Left lung (tissue), 14 donors: ENCODE measurements at places on chromosomes 7 and 10.

DNA sequence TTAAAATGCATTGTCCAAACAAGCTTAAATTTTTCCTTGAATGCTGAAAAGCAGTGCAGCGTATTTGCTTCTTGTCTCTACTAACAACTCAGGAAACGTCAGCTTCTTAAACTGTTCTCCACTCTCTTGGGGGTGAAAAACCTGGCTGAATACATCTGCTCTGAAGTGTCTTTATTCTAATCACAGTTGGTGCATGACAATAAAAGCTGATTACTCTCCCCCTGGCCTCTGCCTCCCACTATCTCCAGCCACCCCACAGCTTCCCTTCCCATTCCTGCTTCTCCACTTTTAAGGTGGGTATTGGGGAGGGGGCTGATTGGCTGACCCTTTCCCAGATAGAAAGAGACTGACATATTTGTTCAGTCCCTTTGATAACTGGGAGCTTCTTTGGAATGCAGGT, 456.0 kb downstream of the SORCS1 start:
- H3K27me3 ChIP-seq = peaks cover 6% of the 10 kb centered on the region
- DNase-seq = no peak
- no peak overlapping the region for H3K27ac ChIP-seq
- no peaks in the 10 kb centered on the region for H3K4me1 ChIP-seq

DNA sequence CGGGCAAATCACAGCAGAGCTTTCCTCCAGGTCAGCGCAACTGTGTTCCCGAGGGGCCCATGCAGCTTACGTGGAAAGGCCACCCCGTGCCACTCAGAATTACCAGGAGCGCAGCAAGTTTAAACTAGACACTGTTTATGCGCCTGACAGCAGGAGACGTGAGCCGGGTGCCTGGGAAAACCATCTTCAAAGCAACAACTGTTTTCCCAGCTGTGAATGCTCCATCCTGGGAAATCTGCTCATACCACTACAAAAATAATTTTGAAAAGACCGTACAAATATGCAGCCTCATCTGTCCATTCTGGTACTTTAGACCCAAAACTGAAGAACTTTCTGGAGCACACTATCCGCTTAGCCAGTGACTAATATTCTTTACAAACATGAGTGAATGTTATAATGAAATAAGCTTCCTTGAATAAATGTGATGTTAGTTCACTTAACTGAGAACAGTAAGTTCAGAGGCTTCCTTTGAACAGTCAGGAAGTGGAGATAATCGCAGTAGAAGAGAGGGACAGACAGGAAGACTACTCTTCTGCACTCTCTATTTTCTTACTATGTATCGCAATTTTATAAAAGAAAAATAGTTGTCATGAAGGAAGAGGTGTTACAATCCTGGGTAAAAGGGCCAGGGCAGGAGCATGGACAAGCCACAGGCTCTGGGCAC, 16.7 kb downstream of the GPER1 start:
- no peaks in the 10 kb centered on the region for H3K27me3 ChIP-seq
- no peak overlapping the region for H3K27ac ChIP-seq
- no peaks in the 10 kb centered on the region for H3K36me3 ChIP-seq
- no peak overlapping the region for H3K4me3 ChIP-seq
- DNase-seq = no peak
- H3K4me1 ChIP-seq = no peaks in the 10 kb centered on the region

DNA sequence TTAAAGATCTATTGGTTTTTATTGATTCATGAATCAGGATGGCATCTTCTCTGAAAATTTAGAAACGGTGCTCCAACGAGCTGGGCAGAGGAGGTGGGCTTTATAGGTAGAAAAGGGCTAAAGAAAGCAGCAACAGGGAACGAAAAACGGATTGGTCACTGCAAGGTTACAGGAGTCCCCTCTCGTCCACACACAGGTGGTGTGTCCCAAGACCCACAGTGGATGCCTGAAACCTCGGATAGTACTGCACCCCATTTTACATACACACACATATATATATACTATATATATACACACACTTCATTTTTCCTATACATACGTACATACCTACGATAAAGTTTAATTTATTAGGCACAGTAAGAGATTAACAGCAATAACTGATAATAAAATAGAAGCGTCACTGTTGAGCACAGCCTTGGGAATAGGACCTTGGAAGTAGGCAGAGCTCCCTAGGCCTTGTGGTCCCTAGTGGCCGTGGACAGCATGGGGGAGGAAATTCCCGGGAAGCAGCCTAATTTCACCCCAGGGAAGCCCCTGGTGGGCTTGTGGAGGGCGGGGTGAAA, 737 bp upstream of the NUB1 start:
- DNase-seq = no peak
- peak overlapping the region; percentile 93 for H3K4me3 ChIP-seq
- H3K27me3 ChIP-seq = no peaks in the 10 kb centered on the region

DNA sequence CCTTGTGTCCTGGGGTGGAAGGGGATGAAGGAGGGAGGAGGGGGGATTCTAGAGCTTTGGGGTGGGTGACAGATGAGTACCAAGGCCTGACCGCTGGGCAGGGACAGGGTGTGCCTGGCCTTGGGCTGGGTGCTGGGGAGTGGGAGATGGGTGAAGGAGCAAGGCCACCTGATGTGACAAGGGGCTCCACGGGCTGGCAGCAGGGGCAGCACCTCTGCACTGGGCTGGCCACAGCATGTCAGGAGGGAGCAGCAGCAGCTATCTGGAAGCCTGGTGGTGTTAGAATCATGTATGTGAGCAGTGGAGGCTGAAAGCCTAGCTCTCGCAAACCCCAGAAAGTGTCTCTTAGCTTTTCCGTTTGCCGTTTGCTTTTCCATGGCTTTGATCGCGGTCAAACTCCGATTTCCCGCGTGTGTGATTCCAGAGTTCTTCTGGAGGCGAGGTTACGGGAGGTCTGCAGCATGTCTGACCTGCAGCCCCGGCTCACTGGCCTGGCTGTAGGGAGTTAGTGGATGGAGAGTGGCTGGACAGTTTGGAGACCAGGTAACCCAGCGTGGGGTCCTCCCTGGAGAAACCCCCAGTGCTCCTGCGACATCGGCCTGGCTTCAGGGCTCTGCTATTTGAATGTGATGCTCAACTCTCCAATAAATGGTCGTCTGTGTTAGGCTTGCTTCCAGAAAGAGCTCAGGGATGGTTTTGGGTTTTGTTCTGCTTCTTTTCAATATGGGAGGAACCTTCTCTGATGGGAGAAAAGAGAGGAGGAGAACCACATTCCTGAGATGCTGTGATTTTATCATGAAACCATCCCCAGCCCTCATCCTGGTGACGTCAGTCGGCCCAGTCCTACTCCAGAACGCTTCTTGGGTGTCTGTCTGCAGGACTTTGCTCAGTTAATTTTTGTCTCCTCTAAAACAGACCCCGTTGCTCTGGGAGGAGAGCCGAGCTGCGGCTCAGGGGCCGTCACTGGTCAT, 105.5 kb downstream of the CUX1 start:
- DNase-seq = no peak
- no peak overlapping the region for H3K27ac ChIP-seq
- H3K27me3 ChIP-seq = no peaks in the 10 kb centered on the region

DNA sequence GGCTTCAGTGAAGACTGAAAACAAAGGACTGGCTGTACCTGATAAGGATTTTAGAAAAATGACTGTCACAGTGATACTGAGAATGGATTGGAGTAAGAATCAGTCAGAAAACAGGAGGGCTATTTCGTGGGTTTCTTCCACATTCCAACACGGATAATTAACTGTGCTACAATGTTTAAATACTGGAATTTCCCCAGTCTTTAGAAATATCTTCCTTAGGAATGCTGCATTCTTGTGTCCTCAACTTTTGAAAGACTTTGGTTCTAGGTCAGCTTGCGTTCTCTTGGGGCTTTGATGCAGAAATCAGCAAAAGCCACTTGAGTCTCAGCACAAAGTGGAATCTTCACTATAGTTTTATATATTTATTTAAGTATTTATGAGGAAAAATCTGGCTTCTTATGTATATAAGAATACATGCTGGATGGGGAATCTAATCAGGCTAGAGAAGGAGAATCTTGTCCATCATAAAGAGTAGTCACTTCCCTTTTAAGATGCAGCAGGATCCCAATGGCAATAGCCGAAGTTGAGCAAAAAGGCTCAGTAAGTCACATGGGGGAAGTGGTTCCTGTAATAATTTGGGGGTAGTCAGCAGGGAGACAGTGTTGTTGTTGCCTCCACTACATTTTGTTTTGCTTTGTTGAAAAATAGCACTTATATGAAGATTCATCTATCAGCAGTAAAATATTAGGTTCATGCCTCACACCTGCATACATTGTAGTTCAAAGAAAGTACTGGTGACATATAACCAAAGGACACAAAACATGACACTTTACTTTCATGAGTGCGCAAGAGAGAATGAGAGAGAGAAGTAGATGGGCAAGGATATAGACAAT, 86.0 kb downstream of the CH25H start:
- peaks cover 4% of the 10 kb centered on the region for H3K4me1 ChIP-seq
- H3K4me3 ChIP-seq = no peak overlapping the region
- peak overlapping the region; percentile 75 for H3K27ac ChIP-seq
- no peak for DNase-seq
- H3K27me3 ChIP-seq = no peaks in the 10 kb centered on the region

- no peaks in the 10 kb centered on the region for H3K4me1 ChIP-seq
- no peak overlapping the region for H3K27ac ChIP-seq
- no peak overlapping the region for H3K4me3 ChIP-seq
- no peaks in the 10 kb centered on the region for H3K36me3 ChIP-seq
- H3K27me3 ChIP-seq = peaks cover 3% of the 10 kb centered on the region
Measured at GRCh38 chr7:137462074-137462715, 118.7 kb upstream of the PTN start.

DNA sequence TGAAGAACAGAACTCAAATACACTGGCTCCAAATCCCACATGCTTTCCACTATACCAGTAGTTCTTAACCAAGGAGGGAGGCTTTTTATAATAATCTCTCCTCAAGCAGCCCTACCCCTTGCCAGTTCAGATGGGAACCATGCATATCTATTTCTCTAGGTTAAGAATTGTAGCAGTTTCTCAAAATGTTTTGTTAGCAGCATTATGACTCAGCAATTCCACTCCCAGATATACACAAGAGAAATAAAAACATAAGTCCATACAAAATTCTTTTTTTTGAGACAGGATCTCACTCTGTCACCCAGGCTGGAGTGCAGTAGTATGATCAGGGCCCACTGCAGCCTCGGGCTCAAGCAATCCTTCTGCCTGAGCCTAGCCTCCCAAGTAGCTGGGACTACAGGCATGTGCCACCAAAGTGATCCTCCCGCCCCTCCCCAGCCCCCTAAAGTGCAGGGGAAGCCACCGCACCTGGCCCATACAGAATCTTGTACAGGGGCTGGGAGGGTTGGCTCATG, 18.1 kb downstream of the YWHAG start:
- peaks cover 22% of the 10 kb centered on the region for H3K4me1 ChIP-seq
- DNase-seq = no peak
- no peaks in the 10 kb centered on the region for H3K27me3 ChIP-seq

DNA sequence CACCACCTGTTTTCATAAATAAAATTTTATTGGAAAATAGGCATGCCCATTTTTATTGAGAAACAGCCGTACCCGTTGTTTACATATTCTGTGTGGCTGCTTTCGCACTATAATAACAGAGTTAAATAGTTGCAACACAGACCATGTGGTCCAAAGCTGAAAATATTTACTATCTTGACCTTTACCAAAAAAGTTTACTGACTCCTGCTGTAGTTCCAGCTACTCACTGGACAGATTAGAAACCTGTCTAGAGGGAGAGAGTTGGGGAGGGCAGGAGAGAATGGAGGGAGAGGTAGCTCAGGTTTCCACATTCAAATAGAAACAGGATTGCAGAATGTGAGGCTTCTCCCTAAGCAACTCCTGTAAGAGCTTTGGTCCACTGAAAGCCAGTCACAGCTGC, 55.1 kb upstream of the GLCCI1 start:
- no peaks in the 10 kb centered on the region for H3K36me3 ChIP-seq
- no peak overlapping the region for H3K4me3 ChIP-seq
- DNase-seq = no peak

GRCh38 chr10:12194752-12195271, 879 bp downstream of the NUDT5 start:
- peaks cover 11% of the 10 kb centered on the region for H3K36me3 ChIP-seq
- H3K4me3 ChIP-seq = peak overlapping the region; percentile 95
- peaks cover 72% of the 10 kb centered on the region for H3K4me1 ChIP-seq
- peak; percentile 87 for DNase-seq

GRCh38 chr10:17655567-17656146, 11.7 kb downstream of the STAM start:
- H3K27me3 ChIP-seq = no peaks in the 10 kb centered on the region
- H3K4me1 ChIP-seq = peaks cover 39% of the 10 kb centered on the region
- no peak overlapping the region for H3K27ac ChIP-seq

DNA sequence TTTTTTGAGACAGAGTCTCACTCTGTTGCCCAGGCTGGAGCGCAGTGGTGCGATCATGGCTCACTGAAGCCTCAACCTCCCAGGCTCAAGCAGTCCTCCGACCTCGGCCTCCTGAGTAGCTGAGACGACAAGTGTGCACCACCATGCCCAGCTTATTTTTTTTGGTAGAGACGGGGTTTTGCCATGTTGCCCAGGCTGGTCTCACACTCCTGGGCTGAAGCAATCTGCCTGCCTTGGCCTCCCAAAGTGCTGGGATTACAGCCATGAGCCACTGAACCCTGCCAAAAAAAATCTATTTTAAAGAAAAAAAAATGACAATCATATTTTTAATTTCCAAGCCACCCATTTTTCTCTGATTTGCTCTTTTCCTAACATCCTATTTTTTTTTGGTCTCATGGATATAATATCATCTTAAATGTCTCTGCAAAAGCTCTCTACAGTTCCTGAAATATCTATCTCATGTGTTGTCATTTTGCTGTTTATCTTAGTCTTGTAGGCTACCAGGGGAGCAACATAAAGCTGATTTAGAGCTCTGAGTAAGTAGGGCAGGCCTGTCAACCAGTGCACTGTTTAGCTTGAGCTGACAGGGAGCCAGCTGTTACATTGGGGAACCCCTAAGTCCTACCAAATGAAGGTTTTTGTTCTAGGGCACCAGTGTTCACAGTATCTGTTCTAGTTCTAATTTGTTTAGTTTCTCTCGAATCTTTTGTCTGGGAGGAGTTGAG, 29.9 kb upstream of the HBP1 start:
- H3K36me3 ChIP-seq = no peaks in the 10 kb centered on the region
- DNase-seq = no peak
- no peaks in the 10 kb centered on the region for H3K4me1 ChIP-seq

GRCh38 chr7:106179256-106179655, 67.1 kb upstream of the SYPL1 start:
- H3K36me3 ChIP-seq = no peaks in the 10 kb centered on the region
- DNase-seq = no peak
- no peaks in the 10 kb centered on the region for H3K27me3 ChIP-seq
- H3K4me3 ChIP-seq = no peak overlapping the region
- H3K4me1 ChIP-seq = peaks cover 16% of the 10 kb centered on the region

DNA sequence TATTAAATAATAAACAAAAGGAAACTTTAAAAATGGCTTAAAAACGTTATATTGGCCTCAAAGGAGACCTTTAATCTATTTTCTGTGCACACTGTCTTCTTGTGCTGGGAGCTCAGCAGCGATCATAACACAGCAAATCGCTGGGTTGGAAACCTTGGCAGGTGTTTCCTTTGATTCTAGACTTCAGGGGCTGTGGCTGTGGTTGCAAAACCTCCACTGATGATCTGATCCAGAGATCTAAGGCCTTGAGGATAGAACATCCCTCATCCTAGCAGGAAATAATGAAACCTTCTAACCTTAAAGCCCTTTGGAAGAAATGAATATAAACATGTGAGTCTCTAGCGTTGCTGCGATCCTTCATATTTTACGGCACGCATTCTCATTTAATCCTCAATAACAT, 29.8 kb downstream of the CDHR3 start:
- H3K27ac ChIP-seq = no peak overlapping the region
- H3K27me3 ChIP-seq = no peaks in the 10 kb centered on the region
- no peaks in the 10 kb centered on the region for H3K36me3 ChIP-seq
- peaks cover 8% of the 10 kb centered on the region for H3K4me1 ChIP-seq

- H3K27ac ChIP-seq = no peak overlapping the region
- H3K27me3 ChIP-seq = no peaks in the 10 kb centered on the region
- H3K4me3 ChIP-seq = no peak overlapping the region
- no peak for DNase-seq
Measured at GRCh38 chr7:40979296-40979695, 723.6 kb downstream of the INHBA start.
